Stimulated activated naive CD8-positive, alpha-beta T cell treated with anti-CD3 and anti-CD28 coated beads, Interleukin-15, amount 100 ng/mL, for 72 hours (primary cell): ENCODE measurements at places on chromosomes 1 and 21.

DNA sequence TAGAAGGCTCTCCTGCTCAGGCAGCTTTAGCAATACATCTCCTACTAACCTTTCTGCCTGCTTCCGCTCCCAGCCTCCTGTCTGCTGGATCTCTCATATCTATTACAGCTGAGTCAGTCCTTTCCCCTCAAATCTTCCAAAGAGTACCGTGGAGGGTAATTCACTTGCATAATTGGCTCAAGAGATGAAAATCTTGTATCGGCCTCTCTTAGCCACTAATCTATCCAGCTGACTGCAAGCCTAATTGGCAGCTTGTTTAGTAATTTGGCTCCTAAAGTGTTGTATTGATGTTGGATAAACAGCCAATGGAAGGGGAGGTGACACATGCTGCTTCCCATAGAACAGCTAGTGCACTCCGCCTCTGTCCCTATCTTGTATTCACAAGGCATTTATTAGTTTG is 195.7 kb downstream of the GPATCH2 start:
- DNase-seq: no peak

DNA sequence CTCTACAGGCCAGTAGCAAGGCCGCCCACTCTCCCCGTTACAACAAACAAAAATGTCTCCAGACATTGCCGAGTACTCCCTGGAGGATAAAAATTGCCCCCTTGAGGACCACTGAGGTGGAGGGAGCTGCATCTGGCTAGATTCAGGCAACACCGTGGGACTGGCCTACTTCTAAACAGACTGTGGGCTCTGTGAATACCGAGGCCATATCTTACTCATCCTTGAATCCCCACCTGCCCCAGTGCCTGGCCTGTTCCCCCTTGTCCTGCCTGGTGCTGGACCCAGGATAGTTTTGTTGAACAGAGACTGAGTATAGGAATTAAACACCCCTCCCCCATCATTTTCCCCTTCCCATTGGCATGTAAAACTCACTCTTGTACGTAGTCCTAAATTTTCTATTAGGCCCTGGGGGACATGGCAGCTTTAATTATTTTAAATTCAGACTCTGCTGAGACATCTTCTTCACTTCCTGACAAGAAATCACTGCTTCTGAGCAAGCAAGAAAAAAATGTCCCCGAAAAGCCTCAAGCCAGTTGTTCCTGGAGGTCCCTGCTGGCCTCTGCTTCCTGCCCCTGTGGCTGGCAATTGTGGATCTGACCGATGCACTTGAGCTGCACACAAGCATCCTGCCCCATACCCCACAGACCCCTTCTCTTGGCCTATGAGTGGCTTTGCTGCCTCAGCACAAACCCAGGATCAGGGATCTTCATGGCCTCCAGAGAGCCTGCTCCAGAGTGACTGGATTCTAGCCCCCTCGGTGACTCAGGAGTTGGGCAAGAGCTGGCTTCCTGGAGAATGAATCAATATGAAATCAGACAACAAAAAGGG is 111.0 kb downstream of the ACTL8 start:
- DNase-seq: no peak

- DNase-seq: peak; percentile 57
These were observed 812 bp downstream of the NBPF1 start for GRCh38 chr1:16612332-16613172.

- DNase-seq: no peak
These were observed 585 bp downstream of the ADGRL4 start for GRCh38 chr1:79005945-79006344.

DNA sequence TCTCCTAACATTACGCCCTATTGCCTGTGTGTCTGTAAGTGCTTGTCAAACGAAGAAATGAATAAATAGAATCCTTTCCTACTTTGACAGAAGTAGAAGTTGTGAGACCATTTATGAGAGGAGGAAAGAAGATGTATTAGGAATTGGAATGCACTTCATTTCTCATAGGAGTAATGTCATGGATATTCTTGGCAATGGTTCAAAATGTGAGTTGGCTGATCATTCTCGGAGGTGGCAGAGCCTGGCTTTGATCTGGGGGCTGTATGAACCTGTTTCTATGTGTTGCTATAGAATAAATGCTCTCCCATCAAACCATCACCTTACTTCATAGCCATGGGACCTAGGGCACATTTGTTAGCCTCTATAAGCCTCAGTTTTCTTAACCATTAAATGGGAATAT is 10.1 kb upstream of the SERBP1 start:
- DNase-seq: no peak

DNA sequence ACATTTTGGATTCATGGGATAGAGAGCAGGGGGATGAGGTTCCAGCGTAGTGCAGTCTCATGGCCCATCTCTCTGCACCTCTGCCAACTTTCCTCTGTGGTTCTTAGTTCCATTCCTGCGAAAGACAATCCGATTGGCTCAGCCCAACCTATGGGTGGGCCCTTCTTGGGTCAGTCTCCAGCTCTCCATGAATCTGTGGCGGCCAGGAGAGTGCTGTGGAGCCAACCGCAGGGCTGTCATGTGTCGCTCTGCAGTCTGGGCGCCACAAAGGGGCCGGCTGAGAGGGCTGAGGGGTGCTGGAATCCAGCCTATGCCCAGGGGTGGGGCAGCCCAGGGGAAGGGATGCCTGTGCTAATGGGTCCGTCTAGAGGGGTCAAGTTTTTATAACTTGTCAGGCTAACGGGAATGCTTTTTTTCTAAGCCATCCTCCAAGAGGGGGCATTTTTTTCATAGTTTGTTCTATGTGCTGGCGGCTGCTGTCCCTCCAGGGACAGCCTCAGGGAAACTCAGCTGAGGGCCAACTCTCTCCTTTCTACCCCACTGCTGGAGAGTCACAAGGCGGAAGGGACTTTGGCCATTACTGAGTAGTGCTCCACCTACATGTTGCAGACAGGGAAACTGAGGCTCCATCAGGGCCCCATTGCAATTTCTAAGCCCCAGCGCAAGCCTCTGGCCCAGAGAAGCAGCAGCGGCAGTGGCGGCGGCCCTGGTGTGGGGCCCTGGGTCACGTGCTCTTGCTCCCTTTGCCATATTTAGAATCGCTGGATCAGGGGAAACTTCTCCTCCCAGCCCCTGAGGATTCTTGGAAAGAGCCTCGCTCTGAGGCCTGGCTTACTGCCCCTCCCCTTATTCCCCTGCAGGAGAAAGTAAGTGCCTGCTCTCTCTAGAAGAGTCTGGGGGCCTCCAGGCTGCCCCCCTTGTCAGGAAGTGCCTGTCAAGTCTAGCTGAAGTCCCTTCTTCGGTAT is 23.4 kb downstream of the KCNQ4 start:
- no peak for DNase-seq

GRCh38 chr1:81298266-81298665 is 502.5 kb upstream of the ADGRL2 start:
- DNase-seq: no peak

DNA sequence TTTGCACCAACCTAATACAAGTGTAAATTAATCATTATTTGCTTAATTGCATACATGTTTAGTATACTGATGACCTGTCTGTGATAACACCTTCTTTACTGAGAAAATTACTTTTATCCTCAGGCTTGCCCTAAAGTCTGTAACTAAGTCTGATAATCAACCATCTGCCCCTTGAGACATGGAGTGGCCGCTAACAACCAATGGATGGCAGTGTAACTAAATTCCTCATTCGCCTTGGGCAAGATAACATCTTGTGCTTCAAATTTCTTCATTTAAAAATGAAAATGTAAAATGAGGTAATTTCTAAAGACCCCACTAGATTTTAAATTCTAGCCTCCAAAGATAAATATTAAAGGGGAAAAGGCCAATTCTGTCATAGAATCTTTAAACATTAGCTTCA is 85.1 kb downstream of the ENAH start:
- DNase-seq: no peak

GRCh38 chr1:248748211-248748610 is 7.3 kb downstream of the LYPD8 start:
- DNase-seq: no peak
